Cardiac septum (tissue), 1 donor: ENCODE measurements at places on chromosomes 2 and 18. TPM values are rescaled to one million over a fixed set of nuclear protein-coding genes. Genes with fewer than 3 reads are reported as not detected.

DNA sequence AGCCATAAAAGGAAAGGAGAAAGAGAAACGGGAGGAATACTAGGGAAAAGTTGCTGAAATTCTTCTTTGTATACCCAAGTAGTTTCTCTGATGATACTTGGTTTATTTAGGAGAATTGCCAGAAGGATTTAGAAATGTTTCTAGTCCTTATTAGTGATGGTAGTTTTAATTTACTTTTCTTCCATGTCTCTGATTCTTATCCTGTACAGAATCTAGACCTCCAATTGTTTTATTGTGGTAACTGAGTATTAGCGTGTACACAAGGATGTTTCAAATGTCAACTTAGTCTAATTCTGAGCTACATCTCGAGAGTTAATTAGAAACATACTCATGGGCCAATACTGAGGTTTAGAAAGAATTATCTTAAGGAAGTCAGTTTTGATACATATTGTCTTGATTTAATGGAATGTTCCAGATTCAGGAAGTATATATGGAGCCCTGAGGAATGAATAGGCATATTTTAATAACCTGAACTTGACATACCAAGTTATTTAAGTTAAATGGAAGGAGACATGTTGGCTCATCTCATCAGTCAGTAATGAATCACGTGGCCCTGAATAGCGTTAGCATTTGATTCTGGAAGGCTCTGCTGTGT lies 219.6 kb downstream of the LTBP1 start:
- no peak for DNase-seq

DNA sequence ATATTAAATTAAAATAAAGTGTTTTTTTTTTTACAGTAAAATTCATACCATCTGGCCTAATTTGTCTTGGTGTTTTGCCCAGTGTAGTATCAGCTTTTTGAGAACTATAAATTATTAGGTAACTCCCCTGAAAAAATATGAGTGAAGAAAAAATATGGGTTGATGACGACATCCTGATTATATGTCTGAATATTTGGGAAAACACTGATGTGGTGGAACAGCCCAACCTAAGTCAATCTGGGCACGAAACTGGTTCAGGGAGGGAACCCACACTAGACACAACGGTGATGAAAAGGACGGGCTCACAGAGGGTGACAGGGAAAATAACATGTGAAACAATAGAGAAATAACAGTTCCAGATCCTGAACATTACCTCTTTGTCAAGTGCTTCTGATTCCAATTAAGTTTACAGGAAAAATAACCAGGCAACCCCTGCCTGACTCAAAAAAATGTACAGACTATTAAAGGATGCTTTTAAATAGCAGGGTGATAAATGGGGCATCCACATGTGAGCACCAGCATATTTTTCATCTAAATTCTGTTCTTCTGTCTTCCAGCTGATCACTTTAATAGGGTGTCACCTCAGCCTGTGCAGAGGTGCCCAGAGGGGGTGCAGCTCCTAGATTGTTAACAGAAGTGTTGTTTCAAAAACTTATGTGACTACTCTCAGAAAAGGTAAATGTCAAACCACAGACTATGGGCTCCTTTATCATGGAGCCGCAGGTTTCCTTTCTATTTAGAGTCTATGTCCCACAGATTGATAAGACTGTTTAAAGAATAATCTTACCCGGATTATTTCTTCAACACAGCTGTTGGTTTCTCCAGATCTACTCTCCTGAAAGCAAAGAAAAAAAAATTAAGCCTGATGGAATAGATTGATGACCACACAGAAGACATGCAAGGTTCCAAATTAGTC lies 305.4 kb downstream of the AFF3 start:
- DNase-seq, result no peak

- DNase-seq, result no peak
Observed at GRCh38 chr2:157168501-157168900, 89.0 kb upstream of the GALNT5 start.

DNA sequence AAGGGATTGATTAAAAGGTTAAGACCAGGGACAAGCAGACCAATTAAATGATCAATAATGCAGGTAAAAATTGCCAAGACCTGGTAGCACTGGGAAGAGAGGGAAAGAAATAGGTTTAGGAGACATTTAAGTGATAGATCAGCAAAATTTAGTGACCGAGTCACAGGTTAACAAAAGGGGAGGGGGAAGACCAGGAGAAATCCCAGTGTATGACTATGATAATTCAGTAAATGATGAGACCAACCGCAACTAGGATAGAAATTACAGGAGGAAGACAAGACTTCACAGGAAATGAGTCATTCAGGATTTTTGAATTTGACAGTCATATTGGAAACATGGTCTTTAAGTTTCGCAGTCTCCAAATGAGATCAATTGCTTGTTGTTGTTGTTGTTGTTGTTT lies 62.9 kb downstream of the COBLL1 start:
- no peak for DNase-seq

DNA sequence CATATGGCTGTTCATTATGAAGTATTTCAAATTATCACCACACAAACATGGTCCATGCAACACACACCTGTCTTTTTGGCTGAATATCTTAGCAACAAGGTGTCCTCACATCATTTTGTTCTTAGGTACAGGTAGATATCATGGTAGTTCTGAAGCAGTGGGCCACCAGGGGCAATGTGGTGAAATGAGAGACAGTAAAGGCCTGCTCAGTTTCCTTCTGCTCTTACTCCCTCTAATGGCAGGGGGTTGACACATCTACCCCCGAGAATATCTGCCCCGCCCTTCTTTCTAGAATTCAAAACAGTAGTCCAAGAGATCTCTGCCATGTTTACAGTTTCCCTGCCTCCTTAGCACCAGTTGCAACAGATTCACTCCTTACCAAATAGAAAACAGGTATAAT lies 147.0 kb upstream of the KLHL14 start:
- DNase-seq, result no peak

DNA sequence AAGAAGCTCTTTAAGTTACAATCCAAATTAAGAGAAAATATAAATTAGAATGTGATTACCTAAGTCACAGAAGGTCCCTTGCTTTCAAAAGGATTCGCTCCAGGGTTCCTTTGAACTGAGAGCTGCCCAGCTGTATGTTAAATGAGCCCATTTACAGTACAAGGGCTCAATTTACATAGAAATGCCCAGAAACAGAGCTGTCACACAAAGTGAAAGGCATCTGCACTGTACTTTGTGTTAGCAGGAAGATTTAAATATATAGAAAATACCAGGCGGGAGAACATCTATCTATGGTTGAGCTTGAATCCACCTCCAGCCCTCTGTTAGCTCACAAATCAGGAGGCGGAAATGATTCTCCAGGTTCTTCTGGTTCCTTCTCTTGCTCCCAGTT lies 272.9 kb downstream of the PAX3 start:
- DNase-seq, result no peak

DNA sequence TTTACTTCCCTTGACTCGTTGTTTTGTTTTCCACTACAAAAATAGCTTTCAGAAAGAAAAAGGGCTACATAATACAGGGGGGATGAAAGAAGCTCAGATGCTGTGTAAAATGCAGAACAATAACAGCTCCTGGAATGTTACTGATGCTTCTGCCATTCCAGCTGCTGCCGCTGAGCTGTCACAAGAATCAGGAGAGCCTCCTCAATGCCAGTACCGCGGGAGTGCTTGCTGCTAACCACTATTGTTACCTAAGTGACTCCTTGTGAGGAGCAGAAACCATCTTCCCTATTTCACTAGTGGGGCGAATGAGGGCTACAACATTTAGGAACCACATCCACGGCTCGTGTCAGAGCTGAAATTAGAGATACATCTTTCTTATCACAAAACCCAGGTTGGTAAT lies 384.8 kb downstream of the GALR1 start:
- no peak for DNase-seq

RAB17 gene
- total RNA-seq, result 3.5 TPM

SIX2 gene
- total RNA-seq, result 0.89 TPM

ZRANB3 gene
- 1.4 TPM for total RNA-seq

CHCHD5 gene
- 24.9 TPM for total RNA-seq

ARHGAP15 gene
- total RNA-seq, result 6.8 TPM
